Activated CD4-positive, alpha-beta T cell treated with anti-CD3 and anti-CD28 coated beads, Interleukin-2, amount 50 U/mL, for 16 hours (primary cell): ENCODE measurements at places on chromosomes 16 and 17.

DNA sequence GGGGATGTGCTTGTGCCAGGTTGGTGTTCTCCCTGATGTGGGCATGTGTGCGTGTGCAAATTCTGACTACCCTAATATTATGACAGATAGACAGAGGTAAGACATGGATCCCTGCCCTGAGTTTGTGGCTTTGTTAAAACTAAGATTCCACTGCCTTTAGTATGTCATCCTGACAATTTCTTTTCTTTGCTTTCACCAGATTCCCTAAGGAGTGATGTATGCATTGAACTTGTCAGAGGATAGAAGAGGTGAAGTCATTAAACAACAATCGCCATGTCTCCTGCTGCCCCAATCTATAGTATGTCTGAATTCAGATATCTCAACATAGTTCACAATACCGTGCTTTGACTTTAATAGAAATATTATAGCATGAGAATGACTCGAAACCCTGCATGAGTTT lies 137.1 kb upstream of the ELAC2 start:
- no peak for DNase-seq

- no peak for DNase-seq
Measured at GRCh38 chr16:74468807-74469525, 47.7 kb upstream of the CLEC18B start.

DNA sequence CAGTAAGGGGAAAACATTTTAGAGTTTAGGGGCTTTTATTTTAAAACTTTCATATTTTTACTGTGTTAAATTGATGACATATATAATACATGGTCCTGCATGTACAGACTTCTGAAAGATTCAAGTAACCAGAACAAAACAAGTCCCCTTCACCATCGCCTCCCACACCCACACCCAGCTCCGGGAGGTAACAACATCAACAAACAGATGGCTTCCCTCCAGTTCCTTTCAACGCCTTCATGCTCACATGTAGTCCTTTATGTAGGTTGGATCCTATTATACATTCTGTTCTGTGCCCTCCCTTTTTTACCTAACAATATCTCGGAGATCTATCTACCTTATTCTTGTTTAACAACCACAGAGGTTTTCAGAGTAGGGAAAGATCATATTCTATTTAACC lies 30.5 kb downstream of the GINS3 start:
- DNase-seq = no peak

GRCh38 chr17:12114686-12115418 lies 94.2 kb downstream of the MAP2K4 start:
- no peak for DNase-seq
